CD8-positive, alpha-beta memory T cell (primary cell): ENCODE measurements at places on chromosomes 16 and 17.

DNA sequence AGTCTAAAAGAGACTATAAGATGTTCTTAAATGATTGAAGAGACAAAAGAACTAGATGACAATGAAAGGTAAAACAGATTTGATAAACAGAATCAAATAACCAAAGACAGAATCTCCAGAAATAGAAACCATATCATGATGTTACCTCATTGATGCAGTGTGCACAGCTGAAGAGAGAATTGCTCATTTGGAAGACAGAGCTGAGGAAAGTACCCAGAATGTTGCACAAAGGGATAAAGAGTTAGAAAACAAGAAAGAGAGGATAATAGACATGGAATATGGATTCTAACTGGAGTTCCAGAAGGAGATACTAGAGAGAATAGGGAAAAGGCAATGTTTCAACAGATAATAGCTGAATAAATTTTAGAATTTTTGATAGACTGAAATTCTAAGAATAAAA is 47.9 kb downstream of the CYLD start:
- no peak for DNase-seq

DNA sequence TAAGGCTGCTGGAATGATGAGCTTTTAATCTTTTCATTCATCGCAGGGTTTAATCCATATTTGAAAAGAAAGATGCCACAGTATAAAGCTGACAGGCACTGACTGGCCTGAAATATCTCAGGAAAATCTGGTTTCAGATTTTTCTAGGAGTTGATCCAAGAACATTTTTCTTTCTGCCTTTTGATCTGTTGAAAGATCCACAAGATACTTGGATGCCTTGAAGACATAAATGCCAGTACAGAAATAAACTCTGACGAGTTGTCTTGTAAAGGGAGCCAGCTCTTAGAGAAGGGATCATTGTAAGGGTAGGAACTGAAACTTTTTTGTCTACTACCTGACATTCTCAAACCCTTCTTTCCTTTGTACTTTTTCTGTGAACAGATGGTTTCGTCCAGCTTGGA is 25.4 kb upstream of the KRT20 start:
- no peak for DNase-seq

DNA sequence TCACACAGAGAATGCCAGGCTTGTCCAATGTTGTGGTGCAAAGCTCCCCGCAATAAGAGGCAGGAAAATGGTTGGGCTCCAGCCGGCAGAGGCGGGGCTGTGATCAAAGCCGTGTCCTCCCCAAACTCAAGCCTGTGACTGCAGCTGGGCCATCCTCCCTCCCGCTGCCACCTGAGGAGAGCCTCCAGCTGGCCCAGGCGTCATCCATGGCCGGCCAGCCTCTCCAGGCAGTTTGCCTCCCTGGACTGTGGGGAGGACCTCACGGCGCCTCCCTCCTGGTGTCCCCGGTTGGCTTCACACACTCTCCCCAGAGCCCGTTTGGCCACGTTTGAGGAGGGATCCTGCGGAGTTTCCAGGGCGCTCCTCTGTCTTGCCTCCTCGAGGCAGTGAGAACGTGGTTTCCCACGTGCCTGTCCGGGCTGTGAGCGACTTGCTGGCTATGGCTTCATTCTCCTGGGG is 134.1 kb downstream of the IRF8 start:
- DNase-seq, result no peak

DNA sequence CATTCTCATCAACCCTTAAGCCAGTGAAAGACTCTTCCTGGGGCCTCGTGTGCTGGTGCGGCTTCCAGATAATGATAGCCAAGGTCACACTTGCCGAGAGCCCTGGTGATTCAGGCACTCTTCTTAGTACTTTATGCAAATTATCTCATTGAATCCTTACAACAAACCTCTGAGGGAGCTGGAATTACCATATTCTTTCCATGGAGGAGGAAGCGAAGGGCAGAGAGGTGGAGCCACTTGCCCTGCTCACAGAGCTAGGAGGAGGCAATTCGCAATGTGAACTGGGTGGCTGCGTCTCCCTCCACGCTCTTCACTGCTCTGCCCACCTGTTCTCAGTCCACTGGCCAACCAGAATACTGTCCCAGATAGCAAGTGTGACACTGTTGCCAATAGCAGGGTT is 409.7 kb downstream of the SNX29 start:
- DNase-seq, result no peak

GRCh38 chr16:1413684-1414531 is 596 bp downstream of the UNKL start:
- peak; percentile 52 for DNase-seq

- no peak for DNase-seq
Measured at GRCh38 chr17:10737168-10737622, 7.4 kb upstream of the TMEM220 start.

- no peak for DNase-seq
Measured at GRCh38 chr16:83305092-83305491, 502.7 kb upstream of the HSBP1 start.

- DNase-seq, result no peak
Measured at GRCh38 chr17:17910060-17910459, 62.1 kb downstream of the TOM1L2 start.

DNA sequence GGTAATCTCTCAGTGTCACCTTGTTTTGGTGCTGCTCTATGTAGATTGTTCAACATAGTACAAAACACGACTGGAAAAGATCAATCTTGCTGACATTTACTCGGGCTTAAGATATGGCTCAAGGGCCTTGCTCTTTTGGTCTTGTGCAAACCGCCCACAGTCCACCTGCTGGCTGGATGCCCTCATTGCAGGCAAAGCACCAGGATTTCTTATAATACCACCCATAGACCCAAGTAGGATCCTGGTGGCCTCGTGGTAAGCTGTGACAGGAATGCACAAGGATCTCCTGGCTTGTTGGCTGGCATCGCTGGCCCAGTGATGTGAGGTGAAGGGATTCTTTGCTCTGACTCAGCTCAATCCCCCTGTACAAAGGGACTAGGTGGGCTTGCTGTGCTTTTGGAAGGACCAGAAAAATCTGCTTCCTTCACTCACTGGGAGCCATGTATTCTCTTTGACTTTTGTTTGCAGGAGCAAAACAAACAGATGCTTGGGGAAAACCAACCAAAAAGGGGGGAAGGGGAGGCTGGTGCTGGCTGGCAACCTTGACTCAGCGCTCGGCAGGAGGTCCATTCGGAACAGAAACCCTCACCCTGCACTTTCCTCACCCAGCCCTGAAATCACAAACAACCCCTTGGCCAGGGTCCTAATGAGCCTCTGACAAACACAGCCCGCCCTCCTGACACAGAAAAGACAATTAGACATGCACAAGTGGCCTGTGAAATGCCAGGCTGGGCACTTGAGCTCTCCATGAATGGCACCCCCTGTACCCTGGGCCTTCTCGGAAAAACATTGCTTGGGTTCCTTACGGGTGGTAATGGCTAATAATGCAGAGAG is 36.6 kb upstream of the MED9 start:
- peak; percentile 60 for DNase-seq

DNA sequence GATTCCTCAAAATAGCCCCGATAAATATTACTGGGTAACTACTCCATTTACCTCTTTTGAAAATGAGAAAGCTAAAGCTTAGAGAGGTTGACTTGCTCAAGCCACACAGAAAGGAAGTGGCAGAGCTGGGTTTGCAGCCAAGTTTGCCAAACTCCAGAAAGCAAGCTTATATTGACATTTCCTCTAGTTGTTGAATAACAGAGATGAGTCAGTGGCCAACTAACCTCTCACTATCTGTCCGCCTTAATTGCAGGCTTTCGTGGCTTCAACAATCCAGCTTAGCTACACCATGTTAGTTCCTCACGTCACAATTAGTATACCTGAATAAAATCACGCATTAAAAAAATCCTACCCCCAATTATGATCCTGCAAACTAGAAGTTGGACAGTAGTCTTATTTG is 151.7 kb downstream of the CNTNAP4 start:
- DNase-seq, result no peak

DNA sequence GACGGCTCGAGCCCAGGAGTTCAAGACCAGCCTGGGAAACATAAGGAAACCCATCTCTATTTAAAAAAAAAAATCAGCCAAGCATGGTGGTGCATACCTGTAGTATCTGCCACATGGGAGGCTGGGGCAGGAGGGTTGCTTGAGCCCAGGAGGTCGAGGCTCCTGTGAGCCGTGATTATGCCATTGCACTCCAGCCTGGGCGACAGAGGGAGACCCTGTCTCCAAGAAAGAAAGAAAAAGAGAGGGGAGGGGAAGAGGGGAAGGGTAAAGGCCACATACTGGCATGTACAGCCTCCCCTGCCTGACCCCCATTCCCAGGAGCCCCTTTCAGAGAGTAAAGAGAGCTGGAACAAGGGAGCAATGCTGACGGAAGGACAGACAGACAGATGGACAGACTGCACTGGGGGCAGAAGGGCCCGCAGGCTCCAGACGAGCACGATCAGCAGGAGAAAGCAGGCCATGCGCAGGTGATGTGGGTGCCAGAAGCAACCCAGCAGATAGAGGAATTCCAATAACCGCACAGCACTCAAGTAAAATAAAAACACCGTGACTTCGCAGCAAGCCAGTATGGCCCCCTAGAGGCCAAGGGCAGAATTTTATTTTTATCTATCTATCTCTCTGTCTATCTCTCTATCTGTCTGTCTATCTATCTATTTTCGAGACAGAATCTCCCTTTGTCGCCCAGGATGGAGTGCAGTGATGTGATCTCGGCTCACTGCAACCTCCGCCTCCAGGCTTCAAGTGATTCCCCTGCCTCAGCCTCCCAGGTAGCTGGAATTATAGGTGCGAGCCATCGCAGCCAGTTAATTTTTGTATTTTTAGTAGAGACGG is 27.1 kb upstream of the SNN start:
- peak; percentile 69 for DNase-seq

- no peak for DNase-seq
Measured at GRCh38 chr16:84253173-84253572, 13.4 kb upstream of the KCNG4 start.

DNA sequence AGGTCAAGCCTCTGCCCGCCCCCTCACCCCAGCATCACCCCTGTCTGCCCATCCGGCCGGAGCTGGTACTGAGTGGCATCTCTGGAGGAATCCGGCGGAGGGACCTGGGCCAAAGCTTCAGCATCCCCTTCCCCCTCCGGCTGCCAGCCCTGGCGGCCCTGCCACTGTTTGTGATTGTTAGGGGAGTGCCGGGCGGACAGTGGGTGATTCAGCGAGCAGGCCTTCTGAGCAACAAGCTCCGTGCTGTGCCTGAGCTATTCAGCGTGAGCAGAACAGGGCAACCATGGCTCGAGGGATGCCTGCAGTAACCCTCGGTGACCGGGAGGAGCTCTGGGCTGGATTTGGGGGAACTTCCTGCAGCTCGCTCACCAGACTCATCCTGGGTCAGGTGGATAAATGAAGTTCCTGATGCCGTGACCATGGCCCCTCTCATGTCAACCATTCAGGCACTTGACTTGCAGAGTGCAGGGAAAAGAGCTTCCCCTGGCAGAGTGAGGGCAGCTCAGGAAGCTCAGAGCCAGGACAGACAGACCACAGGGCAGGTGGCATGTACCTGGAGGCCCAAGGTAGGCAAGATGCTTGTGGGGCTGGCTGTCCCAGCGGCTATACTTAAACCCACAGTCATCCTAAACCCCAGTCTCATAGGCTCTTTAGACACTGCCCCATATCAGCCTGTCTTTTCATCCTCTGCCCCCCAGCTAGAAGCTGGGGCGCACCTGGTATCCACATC is 24.3 kb upstream of the MLKL start:
- no peak for DNase-seq

- no peak for DNase-seq
Measured at GRCh38 chr17:3799181-3799945, 1.6 kb downstream of the ITGAE start.

DNA sequence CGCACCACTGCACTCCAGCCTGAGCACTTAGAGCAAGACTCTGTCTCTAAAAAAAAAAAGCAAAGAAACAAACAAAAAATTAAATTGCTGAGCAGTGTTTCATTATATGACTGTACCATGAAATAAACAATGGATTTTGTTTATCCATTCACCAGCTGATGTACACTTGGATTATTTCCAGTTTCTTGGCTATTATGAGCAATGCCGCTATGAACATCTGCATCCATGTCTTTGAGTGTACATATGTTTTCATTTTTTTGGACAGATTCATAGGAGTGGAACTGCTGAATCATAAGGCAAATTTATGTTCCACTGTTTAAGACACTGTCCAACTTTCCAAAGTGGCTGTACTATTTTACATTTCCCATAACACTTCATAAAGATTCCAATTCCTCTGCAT is 8.0 kb downstream of the RNF157 start:
- DNase-seq, result no peak

DNA sequence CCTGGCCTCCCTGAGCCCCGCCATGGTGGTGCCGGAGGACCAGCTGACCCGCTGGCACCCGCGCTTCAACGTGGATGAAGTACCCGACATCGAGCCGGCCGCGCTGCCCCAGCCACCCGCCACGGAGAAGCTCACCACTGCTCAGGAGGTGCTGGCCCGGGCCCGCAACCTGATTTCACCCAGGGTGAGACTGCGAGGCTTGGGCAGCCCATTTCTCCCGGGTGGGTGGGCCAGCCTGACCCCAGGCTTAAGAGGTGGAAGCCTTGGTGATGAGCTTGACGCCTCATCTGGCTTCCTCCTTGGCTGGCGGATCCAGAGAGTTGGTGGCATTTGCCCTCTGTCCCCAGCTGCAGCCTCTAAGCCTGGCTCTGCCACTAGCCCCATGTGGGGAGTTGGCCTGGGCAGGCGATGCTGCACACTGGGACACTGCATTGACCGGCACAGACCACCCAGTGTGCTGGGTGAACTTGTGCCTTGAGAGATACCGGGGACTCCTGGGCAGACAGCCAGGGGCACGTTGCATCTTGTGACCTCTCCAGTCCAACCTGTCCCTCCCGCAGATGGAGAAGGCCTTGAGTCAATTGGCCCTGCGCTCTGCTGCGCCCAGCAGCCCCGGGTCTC is 3.0 kb downstream of the CDT1 start:
- DNase-seq, result no peak

DNA sequence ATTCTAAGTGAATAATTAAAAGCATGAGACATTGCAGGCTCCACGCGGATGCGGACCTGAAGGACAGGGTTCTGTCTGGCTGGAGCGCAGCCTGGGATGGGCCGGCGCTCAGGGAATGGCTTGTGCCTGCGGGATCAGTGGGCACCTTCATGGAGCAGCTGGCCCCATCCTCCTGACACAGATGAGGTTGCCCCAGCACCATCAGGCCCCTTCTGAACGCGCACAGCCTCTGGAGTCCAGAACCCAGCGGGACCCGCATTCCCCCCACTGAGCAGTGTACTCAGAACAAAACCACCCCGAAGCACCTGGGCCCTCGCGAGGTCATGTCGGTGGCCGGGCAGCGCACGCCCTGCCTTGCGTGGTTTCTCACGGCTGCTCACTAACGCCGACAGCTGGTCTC is 70.5 kb upstream of the CHMP6 start:
- DNase-seq, result no peak
